Inflammatory macrophage treated with lipopolysaccharide for 1 hour (primary cell): ENCODE measurements at places on chromosomes 4 and X.

DNA sequence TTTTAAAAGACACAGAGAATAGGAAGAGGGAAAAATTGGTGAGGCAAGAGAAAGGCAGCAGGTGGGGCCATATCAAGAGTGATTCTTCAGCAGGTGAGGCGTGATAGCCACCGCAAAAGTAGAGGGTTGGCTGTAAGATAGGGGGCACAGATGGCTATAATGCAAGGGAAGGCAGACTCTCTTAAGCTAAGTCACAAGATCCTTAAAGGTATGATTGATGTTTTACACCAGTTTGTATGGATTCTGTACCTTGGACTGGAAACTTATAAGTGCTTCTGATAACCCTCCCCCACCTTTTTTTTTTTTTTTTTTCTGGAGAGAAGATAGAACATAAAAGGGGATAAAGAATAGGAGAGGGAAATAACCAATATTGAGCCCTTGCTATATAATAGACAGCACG is 40.0 kb downstream of the NSUN7 start:
- no peak for DNase-seq

DNA sequence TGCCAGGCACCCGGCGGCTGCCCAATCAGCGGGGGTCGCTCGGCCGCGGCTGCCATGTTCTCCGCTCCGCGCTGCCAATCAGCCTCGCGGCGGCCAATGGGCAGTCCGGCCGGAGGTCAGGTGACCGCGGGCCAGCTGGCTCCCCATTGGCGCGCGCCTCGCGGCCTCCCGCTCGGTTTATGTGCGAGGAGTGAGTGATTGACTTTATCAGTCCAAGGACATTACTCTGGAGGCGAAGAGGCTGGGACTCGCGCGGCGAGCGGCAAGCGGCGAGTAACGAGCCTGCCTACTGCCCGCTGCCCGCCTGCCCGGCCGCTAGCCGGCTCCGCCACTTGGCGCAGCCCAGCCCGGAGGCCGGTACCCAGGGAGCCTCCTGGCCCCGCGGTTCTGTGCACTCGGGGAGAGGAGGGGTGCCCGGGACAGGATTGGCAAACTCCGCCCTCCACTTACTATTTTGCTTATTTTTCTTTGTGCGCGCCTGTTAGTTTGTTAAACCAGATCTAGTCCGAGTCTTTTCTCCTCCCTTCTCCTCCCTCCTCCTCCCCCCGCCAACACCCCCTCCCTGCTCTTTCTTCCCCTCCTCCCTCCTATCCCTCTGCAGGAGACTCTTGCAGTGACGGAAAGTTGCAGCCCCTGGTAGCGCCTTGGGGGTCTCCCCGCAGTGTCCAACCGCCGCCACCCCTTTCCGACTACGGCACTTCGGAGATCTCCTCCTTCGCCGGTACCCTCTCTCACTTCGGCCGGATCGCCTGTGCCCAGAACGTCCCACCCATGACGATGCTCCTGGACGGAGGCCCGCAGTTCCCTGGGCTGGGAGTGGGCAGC is at the start of gene ZIC3:
Gene ZIC3 (plus strand): TSS at position 207 of the 825 bp plus-strand sequence. CDS start 565 bp downstream, at position 772.
- DNase-seq: peak; percentile 8

- DNase-seq: peak; percentile 89
These were observed 5.6 kb downstream of the PNCK start for GRCh38 chrX:153667956-153668396.

GRCh38 chr4:53716471-53717063 is 125.3 kb upstream of the LNX1 start:
- peak; percentile 55 for DNase-seq

GRCh38 chr4:88219099-88219498 is 60.7 kb upstream of the ABCG2 start:
- DNase-seq: peak; percentile 77

DNA sequence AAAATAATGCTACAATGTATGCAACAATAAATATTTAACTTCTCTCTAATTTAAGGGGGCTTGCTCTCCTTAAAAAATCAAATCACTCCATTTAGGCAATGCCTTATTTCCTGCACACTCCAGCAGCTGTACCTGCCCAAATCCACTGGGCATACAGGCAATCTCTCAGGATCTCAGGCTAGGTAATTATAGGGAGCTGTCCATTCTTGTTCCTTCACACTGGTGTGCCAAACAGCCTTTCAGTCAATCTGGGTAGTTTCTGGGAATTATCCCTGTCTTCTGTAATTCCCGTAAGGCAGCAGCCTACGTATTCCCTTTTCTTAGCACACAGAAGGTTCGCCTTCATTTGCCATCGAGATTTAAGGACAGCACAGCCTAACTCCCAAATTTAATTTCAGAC is 922.6 kb upstream of the SLIT2 start:
- DNase-seq: no peak
